Activated naive CD8-positive, alpha-beta T cell treated with anti-CD3 and anti-CD28 coated beads for 36 hours (primary cell): ENCODE measurements at places on chromosomes 11 and 22.

GRCh38 chr11:81203876-81204275 is 1529.8 kb downstream of the FAM181B start:
- DNase-seq = no peak

DNA sequence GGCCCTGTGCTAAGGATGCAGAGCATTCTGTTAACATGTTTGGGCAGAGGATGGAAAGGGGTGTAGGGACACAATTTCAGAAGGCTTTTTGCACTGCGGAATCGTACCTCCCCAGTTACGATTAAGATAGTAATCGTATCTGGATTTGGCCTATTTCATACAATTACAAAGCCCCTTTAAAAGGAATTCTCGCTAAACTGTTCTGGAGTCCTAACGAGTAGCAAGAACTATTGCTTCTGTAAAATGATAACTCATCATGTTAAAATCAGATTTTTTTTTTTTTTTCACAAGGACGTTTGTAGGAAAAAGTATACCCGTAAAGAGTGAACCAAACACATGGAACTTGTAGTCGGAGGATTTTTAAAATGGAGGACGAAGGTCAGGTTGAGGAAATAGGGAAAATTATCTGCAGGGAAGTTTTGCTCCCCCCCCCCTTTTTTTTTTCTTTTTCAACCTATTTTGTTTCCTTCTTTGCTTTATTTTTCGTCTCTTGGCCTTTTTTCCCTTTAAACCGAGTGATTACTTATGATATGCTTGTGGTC is 934 bp downstream of the HSD17B12 start:
- DNase-seq = no peak

DNA sequence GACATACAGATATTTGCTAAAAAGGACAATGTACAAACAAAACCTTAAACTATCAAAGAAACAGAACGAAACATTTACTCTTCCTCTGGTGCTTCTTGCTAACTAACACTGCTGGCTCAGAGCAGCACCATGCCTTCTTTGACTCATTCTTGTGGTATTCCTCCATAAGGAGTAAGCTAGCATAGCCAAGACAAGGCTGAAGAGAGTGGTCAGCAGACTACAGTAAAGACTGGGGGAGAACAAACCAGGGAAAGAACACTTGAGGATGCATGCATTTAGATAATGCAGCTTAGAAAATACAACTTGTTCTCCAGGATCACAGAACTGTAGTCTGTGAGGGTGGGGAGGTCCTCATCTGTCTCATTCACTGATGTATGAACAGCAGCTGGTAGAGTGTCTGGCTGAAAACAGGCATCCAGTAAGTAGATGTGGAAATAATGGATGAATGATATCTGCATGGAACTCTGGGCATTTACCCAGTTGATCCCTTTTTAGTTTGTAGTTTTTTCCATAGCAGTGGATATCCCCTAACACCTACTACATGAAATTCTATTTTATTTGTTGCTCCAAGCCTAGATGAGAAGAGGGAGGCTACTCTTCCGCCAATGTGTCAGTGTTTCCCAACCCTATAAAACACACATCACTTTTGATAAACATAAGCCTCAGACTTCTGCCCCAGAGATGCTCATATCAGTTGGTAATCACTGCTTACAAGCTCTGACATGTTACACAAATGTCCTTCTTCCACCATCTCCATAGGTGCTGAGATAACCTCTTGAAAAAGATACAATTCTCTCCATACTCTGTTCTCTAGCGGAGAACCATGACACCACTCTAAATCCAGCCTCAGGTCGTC is 7.3 kb downstream of the SNX19 start:
- no peak for DNase-seq

GRCh38 chr22:20173772-20174171 is 22.9 kb upstream of the CCDC188 start:
- no peak for DNase-seq

- no peak for DNase-seq
These were observed 17.7 kb downstream of the APLP2 start for GRCh38 chr11:130087294-130087926.

DNA sequence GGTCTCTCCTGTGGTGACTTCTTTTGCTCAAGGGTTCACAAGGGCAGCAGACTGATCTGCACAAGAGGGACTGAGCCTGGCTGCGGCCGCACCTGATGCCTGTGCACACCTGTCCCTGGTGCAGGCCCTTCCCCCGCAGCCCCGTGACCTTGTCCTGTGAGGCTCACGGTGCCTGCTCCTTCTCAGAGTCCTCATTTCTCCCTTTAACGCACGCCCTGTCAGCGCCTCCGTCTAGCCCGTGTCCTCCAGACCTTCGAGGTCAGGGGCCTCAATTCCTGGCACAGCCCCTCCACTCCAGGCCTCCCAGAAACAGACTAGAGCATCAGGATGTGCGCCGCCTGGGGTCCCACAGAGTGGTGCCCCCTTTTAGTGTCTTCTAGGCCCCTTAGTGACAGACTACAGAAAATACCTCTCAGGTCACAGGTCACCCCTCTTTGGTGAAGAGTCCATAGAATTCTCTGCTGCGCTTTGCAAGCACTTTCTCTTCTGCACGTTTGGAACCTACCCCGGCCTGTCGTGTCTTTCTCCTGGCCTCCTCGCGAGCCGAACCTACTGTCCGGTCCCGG is 1.0 kb upstream of the DRD4 start:
- DNase-seq = no peak

DNA sequence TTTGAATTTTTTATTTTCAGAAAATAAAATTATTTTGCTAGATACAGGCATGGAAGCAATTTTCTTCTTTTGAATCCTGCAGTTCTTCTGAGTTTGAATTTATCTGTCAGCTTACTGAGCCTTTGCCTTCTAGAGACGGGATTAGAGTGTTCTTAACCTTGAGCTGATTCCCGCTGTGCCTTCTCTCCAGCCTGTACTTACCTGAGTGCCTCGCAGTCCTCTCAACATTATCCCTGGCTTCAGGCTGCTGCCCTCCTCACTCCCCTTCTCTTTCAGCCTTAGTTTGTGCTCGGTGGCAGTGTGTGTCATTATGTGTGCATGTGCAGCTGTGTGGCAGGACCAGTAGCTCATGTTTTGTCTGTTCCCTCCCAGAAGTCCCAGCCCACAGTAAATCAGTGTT is 24.3 kb downstream of the OSBP2 start:
- DNase-seq = no peak

DNA sequence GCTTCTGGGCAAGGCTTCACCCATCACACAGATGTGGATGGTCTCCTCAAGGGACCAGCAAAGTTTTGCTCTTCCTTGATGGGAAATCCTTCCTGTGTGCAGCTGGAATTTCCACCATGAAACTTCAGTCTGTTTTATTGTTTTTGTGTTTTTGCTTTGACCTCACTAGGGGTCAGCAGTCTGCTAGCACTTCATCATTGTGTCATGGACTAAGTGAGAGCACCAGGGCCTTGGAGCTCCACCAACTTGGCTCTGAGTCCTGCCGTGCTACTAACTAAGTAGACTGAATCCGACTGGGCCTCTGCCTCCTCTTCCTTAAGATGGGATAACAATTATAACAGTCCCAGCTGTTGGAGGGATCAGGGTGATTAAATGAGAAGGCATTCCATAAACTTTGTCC is 305.8 kb upstream of the NCAM1 start:
- no peak for DNase-seq
